ENCODE measurements at places on chromosomes 2 and 18.
A peak's percentile ranks its signal among the peaks of the same experiment; 100 is the strongest.

GRCh38 chr2:112821142-112821541 is 15.4 kb downstream of the IL1B start:
- no peak for DNase-seq

DNA sequence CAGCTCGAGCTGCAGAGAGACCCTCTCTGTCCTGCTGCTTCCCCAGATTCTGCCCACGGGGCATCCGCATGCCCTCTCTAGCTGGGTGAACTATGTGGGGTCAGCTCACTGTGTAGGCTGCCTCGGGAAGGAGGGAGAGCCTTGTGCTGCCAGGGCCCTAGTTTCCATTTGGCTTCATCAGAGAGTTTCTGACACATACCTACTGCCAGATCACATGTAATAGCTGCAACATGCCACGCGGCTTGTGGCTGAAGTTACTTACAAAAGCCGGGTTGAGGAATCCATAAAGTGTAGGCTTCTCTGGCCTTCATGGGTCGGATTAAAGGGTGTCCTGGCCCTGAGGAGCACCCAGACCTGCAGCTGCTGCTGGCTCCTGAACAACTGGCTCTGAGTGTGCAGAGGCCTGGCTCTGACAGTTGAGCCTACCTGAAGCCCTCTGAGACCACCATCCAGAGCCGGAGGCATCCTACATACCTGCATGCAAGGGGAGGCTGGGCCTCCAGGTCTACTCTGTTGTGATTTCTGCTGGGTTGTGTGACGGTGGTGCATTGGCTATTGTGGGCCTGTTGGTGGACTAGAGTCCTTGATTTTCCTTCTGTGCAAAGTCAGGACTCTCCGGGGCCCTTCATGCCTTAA is 130.0 kb downstream of the SH3RF3 start:
- no peak for DNase-seq

- DNase-seq, result peak; percentile 98
These were observed 108.5 kb upstream of the ID2 start for GRCh38 chr2:8573234-8573941.

DNA sequence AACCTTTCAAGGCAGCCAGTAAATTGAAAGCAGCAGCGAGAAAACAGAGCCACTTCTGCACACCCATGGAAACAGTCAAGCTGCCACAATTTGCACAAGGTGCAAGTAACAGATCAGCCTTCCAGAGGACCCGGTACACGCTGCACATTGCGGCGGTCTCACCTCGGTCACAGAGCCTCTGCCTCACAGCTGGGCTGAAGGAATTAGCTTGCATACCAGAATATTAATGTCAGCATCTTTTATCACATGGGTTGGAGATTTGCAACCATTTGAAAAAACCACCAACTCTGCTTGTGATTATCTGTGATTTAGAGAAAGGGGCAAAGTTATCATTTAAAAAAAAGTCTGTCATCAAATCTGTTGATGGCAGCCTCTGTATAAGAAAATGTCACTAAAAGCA is 330.5 kb upstream of the TCF4 start:
- no peak for DNase-seq

- no peak for DNase-seq
These were observed 80.5 kb downstream of the HRH4 start for GRCh38 chr18:24540896-24541295.

DNA sequence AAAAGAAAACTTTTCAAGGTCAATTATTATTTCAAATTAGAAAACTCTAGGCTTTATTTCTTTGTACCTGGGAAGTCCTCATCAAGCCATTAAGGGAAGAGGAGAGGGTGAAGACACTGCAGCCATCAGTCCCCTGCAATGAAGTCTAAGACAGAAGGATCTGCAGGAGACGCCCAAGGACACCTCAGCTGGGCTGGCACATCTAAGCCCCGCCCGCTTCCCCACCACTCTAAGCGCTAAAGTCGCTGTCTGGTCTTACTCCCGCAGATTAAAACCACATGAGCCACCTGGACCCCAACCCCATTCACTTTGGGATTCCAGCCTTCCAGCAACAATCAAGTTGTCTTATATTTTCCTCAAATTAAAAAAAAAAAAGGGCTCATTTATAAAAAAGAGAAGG is 104.4 kb downstream of the AFF3 start:
- no peak for DNase-seq
